H7 (cell line): ENCODE measurements at places on chromosomes 12 and 14.

DNA sequence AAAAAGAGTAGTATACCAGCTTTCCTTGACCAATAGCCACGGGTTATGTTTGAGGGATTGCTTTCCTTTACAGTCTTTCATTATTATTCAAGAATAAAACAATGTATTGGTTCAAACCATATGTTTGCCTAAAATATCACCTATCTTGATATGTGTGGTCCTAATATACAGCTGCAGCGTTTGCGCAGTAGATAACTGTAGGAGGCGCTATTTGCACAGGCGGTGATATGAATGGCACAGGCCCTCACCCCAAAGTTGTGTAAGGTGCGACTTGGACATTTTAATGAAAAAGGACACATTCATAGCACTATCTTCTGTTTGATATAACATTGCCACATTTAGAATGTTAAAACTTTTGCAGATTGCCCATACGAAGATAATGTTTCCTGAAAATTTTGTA is 298.4 kb downstream of the TRHDE start:
- peak; percentile 28 for DNase-seq

DNA sequence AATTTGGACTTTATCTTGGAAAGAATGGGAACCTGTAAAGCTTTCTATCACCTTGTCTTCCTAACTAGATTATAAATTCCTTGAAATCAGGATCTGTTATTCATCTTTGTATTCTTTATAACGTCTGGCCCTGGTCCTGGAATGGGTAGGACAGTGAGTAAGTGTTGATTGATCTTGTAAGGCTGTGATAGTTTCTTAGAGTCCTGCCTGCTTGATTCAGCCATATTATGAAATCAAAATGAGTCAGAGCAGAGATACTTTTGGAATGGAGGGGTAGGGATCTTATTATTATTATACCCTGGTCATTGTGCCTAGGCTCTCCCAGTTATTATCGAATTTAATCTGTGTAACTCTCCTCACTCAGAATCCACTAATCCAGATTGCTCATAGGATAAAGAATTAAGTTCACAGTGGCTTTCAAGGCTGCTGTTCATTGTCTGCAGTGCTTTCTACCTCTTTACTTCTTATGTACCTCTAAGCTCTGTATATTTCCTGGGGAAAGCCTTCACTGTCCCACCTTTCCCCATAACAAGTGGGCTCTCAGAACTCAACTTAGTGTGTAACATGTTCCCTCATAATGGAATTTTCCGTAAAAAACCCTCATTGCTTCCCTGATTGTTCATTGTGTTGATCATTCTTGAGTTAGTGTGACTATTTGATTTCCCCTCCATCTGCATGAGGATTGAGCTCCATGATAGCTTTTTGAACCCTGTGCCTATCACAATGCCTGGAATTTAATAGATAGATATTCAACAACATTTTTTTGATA is 93.3 kb downstream of the DAAM1 start:
- DNase-seq = no peak

DNA sequence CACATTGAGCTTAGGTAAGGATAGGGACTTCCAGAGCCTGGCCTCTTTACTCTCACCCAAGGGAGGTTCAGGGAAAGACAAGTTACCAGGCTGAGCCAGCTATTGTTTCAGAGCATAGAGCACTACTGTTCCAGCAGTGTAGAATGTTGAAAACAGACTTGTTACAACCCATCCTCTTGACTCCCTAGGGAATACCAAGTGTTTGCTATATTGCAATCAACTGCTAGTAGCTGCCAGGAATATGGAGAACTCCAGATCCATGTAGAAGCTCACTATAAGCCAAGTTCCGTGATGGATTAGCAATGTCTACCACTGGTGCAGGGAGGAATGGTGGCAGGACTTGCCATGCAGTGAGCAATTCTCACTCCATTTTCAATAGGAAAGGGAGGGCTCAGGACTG is 199.8 kb upstream of the RBM19 start:
- DNase-seq = no peak

GRCh38 chr12:122185079-122185478 is 2.2 kb downstream of the LRRC43 start:
- DNase-seq = no peak

DNA sequence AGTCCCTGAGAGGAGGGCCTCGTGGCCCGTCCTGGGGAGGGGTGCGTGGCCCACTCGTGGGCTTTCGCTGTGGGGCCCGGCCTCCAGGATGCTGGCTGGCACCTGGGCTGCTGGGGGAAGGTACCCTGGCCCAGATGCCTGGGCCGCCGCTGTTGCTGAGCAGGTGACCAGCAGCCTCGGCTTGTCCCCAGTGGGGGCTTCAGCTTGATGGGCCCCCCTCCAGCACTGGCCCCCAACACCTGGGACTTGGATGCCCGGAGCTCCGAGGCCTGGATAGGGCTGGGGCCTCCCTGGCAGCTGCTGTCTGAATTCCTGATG is 10.8 kb downstream of the KIF26A start:
- DNase-seq = peak; percentile 82

DNA sequence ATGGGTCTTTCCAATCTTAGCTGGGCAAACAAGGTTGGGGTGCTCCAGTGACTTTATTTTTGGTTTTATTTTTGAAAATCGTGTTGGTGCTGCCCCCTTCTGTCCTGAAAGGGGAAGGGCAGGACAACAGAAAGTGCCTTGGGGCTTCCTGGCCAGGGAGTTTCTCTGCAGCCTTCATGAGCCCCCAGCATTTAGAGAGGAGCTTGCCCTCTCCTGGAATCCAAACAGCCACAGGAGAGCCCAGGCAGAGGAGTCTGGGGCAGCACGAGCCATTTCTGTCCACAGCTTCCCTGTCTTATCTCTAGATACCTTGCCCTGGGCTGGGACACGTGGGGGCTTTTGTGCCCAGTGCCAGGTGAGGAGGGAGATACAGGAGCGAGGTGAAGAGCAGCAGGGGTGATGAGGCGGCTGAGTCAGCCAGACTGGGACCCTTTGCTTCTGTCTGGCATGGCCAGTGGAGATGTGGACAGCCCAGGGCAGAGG is 4.4 kb upstream of the C1RL start:
- peak; percentile 77 for DNase-seq
